ENCODE measurements at places on chromosomes 1 and 21. TPM values are rescaled to one million over a fixed set of nuclear protein-coding genes. Genes with fewer than 3 reads are reported as not detected.

AGPAT3 gene
- 79.6 TPM for total RNA-seq

TBX19 gene
- total RNA-seq = 0.33 TPM

REN gene
- total RNA-seq = not detected

TNNT2 gene
- total RNA-seq = 8,708 TPM

CLDN17 gene
- not detected for total RNA-seq

TMPRSS3 gene
- total RNA-seq = not detected
